Progenitor cell of endocrine pancreas (in vitro differentiated cells): ENCODE measurements at places on chromosomes 4 and X. TPM values are rescaled to one million over a fixed set of nuclear protein-coding genes. Genes with fewer than 3 reads are reported as not detected.

- DNase-seq: no peak
Measured at GRCh38 chr4:121176082-121176934, 12.2 kb upstream of the TNIP3 start.

GRCh38 chr4:26296514-26296913 is 24.3 kb upstream of the RBPJ start:
- no peak for DNase-seq

DNA sequence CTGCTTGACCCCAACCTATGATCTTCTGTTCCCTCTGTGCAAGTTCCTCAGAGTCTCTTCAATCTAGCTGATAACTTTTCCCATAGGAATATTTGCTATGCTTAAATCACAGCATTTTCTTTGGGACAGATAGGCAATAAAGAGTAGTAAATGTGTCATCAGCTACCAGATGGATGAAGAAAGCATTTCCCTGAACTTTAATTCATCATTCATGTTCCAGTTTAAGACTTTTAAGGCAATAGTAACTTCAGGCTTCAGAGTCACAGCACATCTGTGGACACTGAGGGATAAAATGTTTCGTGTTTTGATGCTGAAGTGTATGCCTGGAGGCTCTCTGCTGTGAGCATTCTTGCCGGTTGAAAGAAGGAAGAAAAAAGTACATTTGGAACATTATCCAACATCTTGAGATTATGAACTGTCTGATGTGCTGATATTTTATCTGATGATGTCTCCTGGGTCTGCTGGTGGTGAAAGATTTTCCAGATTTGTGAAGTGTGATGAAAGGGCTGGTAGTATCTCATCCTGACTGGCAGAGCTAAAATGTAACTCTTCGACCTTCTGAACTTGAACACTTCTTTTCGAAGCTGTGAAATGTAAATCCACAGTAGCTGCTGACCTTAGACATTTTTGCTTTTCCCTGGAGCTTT is 133.7 kb downstream of the DCLK2 start:
- DNase-seq: no peak

The CCSER1 gene
- 11.6 and 11.7 TPM in 2 replicates for total RNA-seq

DNA sequence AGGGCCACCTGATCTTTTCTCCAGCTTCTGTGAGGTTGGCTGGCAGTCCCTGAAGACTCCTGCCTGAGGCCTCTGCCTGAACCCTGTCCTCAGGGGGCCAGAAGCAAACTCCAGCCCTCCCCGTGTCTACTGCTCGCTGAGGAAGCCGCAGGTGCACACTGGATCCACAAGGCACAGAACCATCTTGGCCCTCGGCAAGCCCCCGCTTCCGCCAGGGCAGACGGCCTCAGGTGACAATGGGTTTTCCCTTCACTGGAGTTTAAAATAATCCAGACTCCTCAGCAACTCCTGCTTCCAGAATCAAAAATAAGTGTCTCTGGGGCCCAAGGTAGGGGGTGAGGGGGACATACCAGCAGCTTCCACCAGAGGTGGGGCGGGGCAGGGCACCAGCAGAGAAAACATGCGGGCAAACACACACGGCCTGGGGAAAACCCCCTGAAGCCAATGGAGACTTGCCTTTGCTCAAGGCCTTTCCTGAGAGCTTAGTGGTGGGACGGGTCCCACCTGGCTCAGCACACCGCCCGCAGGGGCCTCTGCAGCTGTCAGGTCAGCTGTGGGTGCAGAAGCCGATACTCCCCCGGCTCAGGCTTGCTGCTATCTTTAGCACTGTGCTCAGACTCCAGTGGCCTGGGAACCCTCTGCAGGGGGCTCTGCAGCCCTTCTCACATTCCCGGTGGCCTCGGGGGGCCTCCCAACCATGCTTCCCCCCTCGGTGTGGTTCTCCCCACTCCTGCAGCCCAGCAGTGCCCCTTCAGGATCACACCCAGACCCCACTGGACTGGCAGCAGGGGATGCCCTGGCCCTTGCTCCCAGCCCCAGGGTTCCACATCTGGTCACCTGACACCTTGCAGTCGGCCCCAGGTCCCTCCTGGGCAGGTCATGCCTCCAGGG is 1.9 kb downstream of the MYL5 start:
- DNase-seq: no peak

The CFI gene
- 0.24 TPM in 1 of 2 replicates, not detected in the other for total RNA-seq

The BRS3 gene
- total RNA-seq: 0.10 TPM in 1 of 2 replicates, not detected in the other

The UGT2B17 gene
- not detected in 2 replicates for total RNA-seq
